EL (cell line): ENCODE measurements at places on chromosomes 16 and 17.

DNA sequence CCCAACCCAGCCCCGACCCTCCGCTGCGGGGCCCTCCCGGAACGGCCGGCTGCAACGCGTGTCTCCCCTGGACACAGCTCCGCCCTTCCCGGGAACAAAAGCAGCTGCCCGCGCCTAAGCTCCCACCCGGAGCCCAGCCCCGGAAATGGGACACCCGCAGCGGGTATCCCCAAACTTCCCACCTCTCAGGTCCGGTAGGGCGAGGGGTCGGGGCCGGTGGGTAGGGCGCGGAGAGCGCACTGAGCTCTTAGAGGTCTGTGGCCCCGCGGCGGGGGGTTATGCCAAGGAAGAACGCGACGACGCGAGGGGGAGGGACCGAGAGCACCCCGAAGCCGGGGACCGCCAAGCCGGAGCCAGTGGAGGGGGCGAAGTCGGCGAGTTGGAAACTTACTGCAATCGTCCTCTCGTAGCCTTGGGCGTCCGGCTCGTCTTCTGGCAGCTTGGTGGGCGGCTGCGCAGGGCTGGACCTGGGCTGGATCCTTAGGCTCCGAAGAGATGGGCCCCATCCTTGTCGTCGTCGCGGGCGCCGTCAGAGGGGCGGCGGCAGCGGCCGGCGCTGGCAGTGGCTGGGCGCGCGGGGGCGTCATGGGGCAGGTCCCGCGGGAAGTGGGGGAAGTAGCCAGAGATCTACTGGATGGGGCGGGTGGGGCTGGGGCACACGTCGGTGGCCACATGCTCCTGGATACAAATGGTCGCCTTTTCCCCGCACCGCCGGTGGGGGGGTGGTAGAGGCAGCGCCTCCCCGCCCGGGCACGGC, 6.9 kb downstream of the USP6 start:
- DNase-seq, result peak; percentile 30

DNA sequence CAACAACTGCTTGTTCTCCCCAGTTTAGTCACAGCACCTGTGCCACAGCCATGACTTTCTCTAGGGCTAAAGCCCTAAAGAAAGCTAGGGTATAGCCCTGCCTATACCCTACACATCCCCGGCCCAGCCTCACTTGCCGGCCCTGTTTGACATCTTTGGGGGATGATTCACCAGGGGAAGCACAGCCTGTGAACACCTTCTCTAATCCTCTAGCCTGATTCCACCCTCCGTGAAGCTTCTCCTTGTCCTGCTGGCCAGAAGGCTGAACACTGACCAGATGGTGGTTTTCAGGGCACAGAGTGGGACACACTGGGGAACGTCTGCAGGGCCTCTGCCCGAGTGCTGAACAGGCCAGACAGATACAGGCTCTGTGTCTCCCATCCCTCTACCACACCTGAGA, 6.0 kb downstream of the CLEC16A start:
- DNase-seq, result peak; percentile 48

DNA sequence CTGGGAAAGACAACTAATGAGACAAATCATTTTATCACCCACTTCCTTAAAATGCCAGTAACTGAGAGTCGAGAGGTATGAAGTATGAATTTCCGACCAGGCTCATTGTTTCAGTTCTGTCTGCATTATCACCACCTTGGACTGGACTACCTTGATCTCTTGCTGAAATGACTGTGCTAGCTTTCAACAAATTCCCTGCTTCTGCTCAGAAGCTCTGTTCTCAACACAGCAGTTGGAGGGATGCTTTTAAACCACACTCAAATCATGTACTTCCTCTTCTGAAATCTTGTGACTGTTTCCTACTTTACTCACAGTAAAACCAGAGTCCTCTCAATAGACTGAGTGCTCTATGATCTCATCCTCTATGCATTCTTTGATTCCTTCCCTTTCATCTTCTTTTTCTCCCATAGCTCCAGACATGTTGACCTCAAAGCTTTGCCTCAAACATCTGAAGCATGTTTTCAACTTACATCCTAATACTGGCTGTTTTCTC, 195.8 kb downstream of the KCNJ2 start:
- peak; percentile 48 for DNase-seq

- no peak for DNase-seq
These were observed 20.7 kb upstream of the GLG1 start for GRCh38 chr16:74627506-74628220.

DNA sequence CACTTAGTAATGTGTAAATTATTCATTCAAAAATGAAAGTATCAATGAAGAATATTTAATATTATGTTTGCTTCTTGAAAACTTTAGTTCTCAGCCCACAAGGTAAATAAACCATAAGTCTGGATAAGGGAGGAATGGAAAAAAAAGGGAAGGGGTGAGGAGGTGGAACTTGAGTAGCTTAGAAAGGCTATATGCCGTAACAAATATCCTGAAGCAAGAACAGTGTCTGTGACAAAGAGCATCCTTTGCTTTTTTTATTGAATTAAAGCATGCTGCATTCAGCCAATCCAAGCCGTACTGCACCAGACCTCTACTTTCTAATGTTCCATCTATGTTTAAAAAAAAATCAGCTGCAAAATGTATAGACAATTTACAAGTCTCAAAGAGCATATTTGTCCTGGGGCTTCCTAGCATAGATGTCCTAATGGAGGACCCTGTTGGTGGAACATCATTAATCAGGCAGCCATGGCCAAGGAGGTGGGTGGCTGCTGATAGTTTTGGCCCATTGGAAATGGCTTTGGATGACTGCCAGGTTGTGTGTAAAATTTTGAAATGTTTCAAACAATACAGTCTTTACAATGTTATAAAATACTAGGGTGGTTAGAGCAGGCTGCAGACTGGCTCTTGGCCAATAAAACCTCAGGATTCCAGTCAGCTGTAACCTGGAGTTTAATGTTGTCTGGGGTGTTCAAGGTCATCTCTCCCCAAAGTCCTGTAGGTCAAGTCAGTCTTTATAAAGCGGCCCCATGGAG, 895.8 kb upstream of the SOX9 start:
- no peak for DNase-seq

GRCh38 chr17:10772425-10773380, 31.2 kb downstream of the TMEM238L start:
- DNase-seq, result peak; percentile 14

DNA sequence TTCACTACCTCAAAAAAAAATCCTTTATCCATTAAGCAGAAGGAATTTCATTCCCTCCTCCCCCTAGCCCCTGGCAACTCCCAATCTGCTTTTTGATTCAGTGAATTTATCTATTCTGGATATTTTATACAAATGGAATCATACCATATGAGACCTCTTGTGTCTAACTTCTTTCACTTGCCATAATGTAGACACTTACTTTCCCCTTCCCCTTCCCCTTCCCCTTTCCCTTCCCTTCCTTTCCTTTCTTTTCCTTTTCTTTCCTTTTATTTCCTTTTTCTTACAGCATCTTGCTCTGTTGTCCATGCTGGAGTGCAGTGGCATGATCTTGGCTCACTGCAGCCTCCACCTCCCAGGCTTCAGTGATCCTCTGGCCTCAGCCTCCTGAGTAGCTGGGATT, 50.5 kb downstream of the PSMD12 start:
- DNase-seq, result no peak

DNA sequence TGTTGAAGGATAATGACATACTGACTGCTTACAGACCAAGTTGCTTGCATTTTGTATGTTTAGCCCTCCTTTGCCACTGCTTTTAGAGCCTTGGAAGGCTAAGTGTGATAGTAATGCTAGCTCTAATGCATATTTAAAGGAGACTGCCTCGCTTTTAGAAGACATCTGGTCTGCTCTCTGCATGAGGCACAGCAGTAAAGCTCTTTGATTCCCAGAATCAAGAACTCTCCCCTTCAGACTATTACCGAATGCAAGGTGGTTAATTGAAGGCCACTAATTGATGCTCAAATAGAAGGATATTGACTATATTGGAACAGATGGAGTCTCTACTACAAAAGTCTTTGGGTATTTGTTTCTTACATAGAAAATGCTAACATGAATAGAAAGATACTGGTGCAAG, 19.1 kb downstream of the CAPNS2 start:
- DNase-seq, result no peak

GRCh38 chr17:3885271-3885670, 7.6 kb downstream of the CAMKK1 start:
- DNase-seq, result no peak

DNA sequence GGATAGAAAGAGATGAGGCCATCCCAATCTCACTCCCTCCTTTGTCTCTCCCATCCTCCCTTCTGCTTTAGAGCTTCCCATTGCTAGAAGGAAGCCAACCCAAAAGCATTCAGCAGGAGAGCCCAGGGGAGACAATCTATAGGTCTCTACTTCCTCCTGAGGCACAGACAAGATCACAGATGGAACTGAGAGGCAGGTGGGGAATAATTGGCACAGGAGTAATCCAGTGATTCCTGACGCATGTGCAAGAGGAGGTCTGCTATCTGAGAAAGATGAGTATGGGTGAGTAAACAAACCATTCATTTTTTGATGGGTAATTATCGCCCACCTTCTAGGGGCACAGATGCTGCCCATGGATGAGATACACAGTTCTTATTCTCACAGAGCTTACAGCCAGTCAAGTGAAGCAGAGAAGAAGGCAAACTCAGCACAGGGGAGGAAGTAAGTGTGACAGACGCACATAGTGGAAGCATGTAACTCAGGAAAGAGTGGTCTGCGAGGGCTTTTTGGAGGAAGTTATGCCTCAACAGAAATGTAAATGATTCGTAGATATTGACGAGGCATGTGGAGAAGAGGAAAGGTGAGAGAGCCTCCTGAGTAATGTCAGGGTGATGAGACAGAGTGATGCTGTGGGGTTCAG, 88.9 kb upstream of the HLF start:
- no peak for DNase-seq

DNA sequence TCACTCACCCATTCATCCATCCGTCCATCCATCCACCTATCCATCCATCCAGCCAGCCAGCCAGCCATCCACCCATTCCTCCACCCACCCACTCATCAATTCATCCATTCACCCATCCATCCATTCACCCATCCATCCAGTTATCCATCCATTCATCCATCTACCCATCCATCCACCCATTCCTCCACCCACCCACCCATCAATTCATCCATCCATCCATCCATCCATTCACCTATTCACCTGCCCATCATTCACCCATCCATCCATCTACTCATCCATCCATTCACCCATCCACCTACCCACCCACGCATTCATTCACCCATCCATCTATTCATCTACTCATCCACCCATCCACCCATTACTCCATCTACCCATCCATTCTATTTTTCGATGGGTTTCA, 43.6 kb upstream of the JPH3 start:
- DNase-seq, result no peak

DNA sequence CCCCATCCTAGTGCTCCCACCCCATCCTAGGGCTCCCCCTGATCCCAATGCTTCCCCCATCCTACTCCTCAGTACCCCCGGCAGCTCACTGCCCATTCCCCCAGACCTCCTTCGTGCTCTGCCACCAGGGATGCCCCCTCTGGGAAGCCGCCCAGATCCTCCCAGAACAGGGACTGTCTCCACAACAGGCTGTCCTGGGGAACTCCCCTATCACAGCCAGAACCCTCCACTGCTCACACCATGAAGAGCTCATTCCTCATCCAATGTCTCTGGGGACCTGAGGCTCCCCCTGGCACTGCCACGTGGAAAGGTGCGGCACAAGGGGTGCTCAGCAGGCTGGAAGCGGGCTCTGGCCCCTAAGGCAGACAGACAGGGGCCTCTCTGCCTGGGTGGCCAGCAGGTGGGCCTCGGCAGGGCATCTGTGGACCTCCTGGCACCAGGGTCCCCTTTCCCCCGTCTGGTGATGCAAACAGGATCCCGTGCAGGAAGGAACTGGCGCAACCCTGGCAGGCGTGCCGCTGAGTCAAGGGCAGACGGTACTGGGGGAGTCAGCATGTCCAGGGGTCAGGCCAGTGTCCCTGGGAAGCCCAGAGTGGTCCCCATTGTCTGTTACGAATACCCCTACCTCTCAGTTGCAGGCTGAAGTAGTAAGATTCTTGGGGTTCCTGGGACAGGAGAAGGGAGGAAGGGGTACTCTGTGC, 14.8 kb upstream of the PVALEF start:
- DNase-seq, result no peak

DNA sequence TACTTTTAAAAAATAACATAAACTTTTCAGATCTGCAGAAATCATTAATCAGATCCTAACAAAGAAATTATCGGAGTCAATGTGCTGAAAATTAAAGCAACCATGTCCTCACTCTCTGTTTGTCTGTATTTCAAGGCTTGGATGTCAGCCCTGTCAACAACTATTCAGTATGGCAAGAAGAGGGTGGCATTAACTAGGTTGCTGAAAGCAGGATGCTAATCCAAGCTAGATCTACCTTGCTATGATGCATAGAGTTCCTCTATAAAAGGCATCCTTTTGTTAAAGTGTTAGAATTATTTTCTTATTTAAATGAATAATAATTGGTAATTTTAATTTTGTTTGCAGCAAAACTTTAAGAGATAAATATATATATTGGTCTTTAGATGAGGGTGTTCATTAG, 800.8 kb downstream of the CDH11 start:
- no peak for DNase-seq

DNA sequence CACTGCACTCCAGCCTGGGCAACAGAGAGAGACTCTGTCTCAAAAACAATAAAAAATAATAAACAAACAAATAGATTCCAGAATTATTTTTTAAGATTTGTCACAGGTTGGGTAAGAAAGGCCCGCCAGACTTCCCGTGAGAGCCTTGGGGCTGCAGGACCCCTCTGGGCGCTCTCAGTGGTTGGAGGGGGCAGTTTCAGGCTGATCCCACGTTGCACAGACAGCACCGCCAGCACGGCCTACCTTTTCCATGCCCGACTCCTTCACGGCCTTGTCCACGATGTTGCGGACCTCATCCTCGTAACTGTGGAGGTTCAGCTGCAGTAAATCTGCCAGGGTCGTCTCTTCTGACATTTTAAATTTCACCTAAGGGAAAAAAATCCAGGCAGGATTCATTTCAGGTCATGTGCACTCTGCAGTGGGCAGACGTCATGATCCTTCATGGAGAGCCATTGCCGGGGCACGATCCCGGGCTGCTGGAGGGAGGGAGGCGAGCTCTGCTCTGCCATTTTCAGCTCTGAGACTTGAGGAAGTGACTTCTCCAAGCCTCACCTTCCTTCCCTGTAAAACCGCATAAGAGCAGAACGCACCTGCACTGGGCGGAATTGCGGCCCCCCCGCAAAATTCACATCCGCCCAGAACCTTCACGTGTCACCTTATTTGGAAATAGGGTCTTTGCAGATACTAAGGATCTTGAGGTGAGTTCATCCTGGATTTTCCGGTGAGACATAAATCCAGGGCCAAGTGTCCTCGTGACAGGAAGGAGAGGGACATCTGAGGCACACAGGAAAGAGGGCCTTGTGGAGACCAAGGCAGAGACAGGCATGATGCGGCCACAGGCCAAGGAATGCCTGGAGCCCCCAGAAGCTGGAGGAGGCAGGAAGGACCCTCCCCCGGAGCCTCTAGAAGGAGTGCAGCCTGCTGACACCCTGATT, 66.8 kb downstream of the DNAH17 start:
- DNase-seq, result no peak
